ENCODE measurements at places on chromosomes 7 and 10. TPM values are rescaled to one million over a fixed set of nuclear protein-coding genes. Genes with fewer than 3 reads are reported as not detected.

Gene BRAT1
- 15.7 TPM for total RNA-seq

Gene SEMA3C
- total RNA-seq, result 139 TPM

- no peak for DNase-seq
Measured at GRCh38 chr10:62511656-62512055, 137.5 kb downstream of the ZNF365 start.

GRCh38 chr7:36349626-36350025, 40.0 kb upstream of the ANLN start:
- DNase-seq, result no peak

- no peak for DNase-seq
Measured at GRCh38 chr10:88260329-88261051, 322.6 kb downstream of the RNLS start.

Gene DMTF1
- total RNA-seq, result 75.1 TPM

DNA sequence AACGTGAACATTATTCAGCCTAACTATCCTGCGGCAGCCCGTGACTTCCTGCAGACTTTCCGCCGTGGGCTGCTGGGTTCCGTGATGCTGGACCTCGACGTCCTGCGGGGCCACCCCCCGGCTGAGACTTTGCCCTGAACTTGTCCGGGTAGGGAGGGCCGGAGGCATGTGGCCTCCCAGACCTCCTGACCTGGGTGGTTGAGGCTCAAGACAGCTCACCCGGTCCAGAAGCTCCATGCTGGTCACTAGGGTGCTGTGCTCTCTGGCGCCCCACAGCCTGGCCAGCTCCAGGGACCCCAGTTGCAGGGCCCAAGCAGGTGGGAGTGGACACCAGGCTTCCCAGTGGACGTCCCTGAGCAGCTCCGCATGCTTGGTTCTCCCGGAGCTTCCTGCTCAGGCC, 4.4 kb downstream of the SPRN start:
- peak; percentile 3 for DNase-seq

Gene CXCL12
- 43.0 TPM for total RNA-seq

GRCh38 chr10:22657566-22658225, 56.7 kb downstream of the PIP4K2A start:
- no peak for DNase-seq

GRCh38 chr10:84352251-84352842, 24.0 kb downstream of the CCSER2 start:
- peak; percentile 57 for DNase-seq

- no peak for DNase-seq
Measured at GRCh38 chr7:25180592-25180923, 47.7 kb downstream of the NPVF start.

DNA sequence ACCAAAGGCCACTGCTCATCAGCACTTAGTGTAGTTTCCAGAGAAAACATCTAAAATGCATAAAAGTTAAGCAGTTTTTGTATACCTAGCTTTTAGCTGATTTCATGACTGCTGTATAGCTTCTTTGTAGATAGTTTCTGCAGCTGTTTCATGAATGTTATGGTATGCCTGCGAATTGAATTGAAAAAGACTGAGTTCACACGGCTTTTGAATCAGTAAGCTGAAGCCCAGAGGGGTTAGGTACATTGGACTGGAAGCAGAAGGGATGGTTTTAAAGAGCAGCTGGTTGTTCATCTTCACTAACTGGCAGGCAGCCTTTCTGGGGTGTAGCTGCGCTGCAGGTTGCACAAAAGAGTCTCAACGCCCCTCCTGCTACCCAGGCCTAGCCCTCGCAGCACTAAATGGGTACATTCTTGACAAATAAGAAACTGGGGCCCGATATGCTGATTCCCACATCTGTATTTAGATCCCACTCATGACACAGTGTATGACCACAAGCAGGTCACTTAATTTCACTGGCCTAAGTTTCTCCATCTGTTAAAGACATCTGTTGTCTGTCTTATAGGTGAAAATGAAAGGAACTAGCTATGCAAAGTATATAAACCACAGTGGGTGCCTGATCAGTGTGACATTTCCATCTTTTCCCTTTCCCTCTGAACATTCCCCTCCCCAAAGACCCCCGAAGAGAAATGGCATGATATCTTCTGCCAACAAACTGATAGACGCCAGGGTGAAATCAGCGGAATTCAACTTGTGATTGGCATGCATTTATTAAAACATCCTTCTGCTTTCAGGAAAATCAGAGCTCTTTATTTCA, 85.9 kb upstream of the AGBL3 start:
- DNase-seq, result no peak

GRCh38 chr10:59315465-59315864, 46.9 kb downstream of the FAM13C start:
- no peak for DNase-seq

GRCh38 chr7:5215313-5215712, 25.3 kb downstream of the WIPI2 start:
- DNase-seq, result no peak

Gene PILRA
- 2.2 TPM for total RNA-seq
